ENCODE measurements at places on chromosomes 16 and 17.

DNA sequence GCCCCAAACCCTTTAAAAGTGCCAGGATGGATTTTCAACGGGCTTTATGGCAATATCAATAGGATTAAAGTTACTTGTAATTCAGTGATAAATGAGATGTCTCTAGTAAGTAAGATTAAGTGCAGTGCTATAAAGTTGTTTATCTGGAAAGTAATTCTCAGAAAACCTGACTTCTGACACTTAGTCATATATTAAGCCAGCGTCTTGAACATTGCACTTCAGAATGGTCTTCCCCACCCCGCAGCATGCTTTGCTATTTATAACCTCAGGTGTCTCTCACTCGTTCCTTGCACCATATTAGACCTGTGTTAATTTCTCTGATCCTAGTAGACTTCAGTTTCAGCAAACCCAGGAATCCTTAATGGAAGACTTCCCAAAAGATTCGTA lies 2.1 kb upstream of the MAF start:
- DNase-seq, result peak; percentile 65

DNA sequence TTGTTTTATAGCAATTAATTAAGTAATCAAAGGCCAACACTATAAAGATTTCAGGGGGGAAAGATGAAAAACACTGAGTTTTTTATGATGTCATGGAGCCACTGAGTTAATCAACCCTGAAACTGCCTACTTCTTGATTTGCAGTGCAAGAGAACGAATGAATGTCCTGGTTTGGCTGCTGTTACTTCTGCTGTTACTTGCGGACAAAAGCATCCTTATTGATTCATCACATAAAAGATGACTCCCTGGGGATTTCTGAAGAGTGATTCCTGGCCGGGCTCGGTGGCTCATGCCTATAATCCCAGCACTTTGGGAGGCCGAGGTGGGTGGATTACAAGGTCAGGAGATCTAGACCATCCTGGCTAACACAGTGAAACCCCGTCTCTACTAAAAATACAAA lies 10.9 kb upstream of the SPNS3 start:
- no peak for DNase-seq

- peak; percentile 77 for DNase-seq
Observed at GRCh38 chr17:44314869-44315661, 6.7 kb downstream of the RUNDC3A start.

DNA sequence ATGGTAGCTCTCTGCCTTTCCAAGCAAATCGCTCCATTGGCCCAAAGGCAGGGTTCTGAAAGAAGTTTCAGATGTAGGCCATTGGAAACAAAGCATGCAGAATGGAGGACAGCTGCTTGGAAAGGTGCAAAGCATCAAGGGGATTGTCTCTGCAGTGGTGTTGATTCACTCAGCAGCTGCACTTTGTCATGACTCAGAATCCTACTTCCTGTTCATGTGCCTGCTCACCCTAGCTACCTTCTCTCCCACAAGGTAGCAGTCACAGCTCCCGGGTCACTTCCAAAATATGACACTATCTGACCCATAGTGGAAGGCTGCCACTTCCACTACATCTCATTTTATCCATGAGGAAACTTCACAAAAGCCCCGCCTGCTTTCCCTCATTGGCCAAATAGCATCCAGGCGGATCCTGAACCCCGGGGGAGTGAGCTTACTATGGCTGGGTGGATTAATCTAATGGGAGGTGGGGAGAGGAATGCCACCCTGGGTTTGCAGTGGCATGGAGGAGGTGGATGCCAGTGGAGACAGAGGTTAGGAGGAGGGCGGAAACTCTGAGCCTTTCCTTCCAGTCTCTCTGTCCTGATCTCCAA lies 74.7 kb upstream of the NKD1 start:
- no peak for DNase-seq

All from hepatocyte (in vitro differentiated cells).